Psoas muscle (tissue), 8 donors: ENCODE measurements at places on chromosomes 2 and 18. TPM values are rescaled to one million over a fixed set of nuclear protein-coding genes. Genes with fewer than 3 reads are reported as not detected.

Gene ALPG
- polyA plus RNA-seq, result not detected

Gene DYNAP
- not detected for polyA plus RNA-seq

Gene PIK3C3
- 19.1 TPM for polyA plus RNA-seq

Gene TMEM163
- 0.52 TPM for polyA plus RNA-seq

DNA sequence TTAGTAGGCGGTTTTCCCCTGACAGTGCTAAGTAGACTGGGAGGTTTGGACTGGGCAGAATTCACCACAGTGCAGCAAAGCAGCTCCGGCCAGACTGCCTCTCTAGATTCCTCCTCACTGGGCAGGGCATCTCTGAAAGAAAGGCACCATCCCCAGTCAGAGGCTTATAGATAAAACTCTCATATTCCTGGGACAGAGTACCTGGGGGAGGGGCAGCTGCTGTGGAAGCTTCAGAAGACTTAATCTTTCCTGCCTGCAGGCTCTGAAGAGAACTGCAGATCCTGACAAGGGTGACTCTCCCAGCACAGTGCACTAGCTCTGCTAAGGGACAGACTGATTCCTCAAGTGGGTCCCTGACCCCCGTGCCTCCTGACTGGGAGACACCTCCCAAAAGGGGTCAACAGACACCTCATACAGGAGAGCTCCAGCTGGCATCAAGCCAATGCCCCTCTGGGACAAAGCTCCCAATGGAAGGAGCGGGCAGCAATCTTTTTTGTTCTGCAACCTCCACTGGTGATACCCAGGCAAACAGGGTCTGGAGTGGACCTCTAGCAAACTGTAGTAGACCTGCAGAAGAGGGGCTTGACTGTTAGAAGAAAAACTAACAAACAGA, 266.8 kb upstream of the CRIM1 start:
- DNase-seq, result no peak

DNA sequence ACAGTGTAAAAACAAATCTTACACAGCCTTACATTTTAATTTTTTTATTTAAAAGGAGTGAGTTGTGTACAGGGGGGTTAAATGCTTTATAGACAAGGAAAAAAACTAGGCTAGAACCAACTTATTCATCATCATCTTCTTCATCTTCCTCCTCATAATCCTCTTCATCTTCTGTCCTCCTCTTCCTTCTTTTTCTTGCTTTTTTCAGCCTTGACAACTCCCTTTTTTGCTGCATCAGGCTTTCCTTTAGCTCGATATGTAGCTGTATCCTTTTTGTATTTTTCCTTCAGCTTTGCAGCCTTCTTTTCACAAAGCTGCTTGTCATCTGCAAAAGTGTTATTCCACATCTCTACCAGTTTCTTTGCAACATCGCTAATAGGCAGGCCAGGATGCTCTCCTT, 113.6 kb upstream of the SP5 start:
- no peak for DNase-seq

DNA sequence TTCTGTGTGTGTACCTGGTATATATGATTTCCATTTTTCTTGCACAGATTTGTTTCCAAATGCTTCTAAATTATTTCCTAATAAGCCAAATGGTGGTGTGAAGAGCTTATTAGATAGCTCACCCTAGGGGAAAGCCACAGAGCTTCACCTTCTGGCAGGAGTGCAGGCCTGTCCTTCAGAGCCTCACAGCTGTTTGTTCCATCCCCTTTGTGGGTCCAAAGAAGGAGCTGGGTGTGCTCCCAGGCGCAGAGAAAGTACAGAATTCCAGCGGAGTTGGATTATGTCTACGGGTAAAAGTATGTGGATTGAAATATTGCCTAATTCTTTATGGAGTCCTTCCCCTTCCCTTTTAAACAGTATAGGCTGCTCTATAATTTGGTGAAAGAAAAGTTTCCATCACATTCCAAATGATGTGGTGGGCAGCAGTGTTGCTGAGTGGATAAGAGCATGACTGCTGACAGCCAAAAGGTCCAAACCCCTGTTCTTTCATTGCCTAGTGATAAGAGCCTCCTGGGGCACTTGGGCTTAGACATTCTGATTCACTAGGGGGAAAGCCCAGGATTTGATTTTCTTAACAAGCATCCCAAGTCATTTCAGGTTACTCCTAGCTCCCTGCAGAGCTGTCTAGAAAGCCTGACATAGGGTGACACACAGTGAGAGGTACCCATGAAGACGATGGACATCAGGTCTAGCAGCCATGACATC, 86.6 kb downstream of the WDSUB1 start:
- DNase-seq, result no peak

DNA sequence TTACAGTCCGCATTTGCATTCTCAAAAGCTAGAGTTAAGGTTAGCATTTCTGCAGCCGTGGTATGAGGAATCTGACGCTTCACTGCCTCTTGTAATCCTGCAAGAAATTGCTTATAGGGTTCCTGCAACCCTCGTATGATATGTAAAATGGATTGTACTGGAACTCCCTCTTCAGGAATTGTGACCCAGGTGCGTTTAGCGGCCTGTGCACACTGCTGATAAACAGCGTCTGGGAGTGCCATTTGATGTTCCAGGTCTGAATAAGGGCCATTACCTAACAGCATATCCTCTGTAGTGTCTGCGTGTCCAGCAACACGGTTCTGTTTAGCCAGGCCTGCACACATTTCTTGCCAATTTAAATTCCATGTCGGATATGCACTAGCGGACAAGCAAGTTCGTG, 42.5 kb downstream of the CXCR4 start:
- DNase-seq, result no peak

- DNase-seq, result no peak
Measured at GRCh38 chr18:34039201-34039600, 185.5 kb downstream of the NOL4 start.
